ENCODE measurements at places on chromosomes 6 and 20. TPM values are rescaled to one million over a fixed set of nuclear protein-coding genes. Genes with fewer than 3 reads are reported as not detected.

GRCh38 chr20:4780245-4780644, 58.5 kb downstream of the PRND start:
- DNase-seq = no peak

DNA sequence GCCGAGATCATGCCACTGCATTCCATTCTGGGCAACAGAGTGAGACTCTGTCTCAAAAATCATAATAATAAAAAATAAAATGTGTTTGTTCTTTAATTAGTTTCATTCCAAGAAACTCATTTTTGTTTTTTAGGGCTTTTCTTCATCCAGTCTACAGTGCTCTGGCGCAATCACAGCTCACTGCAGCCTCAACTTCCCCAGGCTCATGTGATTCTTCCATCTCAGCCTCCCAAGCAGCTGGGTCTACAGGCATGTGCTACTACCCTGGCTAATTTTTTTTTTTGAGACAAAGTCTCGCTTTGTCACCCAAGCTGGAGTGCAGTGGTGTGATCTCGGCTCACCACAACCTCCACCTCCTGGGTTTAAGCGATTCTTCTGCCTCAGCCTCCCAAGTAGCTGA, 143.6 kb upstream of the JARID2 start:
- DNase-seq = no peak

DNA sequence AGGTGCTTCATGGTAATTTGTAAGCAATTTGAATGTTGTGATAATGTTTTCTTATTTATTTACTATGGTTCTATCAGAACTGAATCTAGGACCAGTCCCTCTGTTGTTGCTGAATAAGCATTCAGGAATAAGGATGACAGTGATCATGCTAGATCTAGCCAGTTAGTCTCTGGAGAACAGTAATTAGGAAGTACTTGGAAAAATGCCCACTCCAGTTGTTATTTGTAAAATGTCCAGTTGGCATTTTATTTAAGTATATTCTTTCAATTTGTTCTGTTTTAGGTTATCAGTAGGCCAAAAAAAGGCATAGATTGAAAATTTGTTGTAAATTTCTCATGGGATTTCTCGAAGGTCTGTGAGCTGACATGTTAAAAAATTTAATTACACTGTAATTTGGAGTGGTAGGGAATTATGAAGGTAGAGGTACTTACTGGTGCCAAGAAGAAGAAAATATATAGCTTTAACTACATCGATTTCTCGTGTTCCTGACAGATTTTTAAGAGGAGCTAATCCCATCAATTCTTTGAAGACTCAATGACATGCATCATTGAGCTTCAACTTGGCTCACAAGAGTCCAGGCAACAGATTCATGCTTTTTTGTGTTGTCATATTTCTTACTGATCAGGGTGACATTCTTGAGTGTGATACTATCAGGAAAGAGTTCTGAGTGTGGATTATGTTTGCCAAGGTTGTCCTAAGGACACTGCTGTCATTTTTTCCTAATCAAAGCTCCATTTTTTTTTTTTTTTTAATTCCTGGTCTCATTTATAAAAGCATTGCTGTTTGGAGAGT, 177.3 kb downstream of the CARMIL1 start:
- no peak for DNase-seq

GRCh38 chr20:37413023-37413334, 67.0 kb downstream of the SRC start:
- no peak for DNase-seq

DNA sequence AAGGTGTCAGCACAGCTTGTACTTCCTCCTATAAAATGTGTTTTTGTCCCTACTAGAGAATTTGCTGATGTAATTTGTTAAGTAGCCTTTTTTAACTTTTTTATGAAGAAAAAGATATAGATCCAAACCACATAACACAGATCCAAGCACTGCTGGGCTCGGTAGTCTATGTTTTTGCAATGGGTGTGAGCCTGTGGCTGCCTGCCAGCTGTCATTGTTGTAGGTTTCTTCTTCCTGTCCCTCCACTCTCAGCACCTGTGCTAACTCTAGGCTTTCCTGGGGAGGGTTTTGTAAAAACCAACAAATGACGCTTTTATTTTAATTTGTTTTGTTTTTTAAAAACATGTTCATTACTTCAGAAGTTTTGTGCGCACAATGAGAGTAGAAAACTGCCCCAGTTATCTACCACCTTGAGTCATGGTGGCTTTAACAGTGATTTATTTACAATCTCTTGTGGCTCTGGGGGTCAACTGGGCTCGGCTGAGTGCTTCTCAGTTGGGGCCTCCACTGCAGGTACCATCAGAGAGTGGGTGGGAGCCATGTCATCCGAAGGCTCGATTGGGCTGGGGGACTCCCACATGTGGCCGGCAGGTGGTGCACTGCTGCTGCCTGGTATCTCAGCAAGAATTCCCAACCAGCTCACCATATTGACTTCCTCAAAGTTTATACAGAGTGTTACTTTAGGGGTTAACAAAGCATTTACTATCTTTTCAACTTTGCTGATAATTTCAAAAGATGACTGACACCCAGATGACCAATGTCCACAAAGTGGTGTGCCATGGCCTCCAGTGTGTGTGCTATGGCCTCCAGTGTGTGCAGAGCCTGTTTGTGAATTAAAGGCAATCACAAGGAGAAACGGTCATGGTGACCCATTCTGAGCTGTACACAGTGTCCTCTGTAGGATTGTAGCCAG, 3.0 kb upstream of the CCR6 start:
- no peak for DNase-seq

DNA sequence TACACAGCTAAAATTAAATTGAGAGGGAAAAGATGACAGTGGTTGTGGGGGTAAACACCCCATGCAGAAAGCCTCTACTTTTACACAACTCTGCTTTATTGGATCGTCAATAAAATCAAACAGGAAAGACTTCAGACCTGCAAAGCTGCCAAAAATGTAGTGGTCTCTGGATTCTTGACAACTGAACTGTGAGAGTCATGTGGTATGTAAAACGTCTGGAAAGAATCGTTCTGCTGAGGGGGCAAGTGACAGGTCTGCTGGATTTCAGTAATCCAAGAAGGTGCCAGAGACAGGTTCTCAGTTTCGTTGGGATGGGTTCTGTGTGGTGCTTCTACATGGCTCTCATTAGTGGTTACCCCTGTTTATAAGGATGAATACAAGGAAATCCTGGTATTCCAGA, 63.3 kb downstream of the TSPYL4 start:
- peak; percentile 19 for DNase-seq

The STAU1 gene
- total RNA-seq = 47.4 TPM

The SCRT2 gene
- not detected for total RNA-seq

The DEF6 gene
- 0.43 TPM for total RNA-seq

The CRISP1 gene
- total RNA-seq = not detected

The RSPH9 gene
- total RNA-seq = not detected

The DUSP15 gene
- 9.2 TPM for total RNA-seq
